Transverse colon (tissue), 4 donors: ENCODE measurements at places on chromosomes 12 and 14. TPM values are rescaled to one million over a fixed set of nuclear protein-coding genes. Genes with fewer than 3 reads are reported as not detected.

Gene MMP19
- 29.2 TPM for total RNA-seq

DNA sequence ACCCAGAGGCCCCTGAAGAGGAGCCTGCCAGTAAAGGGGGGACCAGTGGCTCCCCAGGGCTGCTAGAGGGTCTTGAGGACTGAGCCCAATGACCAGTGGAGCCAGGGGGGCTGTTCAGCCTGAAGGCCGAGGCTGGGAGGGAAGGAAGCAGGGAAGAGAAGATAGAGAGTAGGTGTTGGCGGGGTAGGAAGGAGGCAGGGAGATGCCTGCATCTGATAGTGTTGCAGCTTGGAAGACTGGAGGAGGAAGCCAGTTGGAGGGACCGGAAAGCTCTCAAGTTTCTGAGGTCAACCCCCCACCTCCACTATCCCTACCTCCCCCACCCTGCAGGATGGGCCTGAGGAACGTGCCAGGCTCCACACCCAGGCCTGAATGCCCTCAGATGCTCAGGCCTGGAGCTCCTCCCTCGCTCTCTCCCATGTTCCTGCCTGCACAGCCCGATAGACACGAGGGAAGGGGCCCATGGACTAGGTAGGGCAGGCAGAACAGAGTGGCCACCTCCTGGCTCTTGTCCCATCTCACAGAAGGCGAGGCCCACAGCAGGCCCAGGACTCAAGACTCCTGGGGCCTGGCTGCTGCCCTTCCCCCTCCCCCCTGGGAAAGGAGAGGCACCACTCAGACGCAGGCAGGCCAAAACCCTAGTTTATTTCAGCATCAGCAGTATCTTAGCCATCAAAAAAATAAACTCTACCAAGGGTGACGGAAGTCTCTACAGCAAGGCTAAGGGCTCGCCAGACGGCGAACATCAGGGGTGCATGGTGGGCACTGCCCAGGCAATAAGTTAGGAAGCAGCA, 3.4 kb downstream of the CKB start:
- no peak for DNase-seq

DNA sequence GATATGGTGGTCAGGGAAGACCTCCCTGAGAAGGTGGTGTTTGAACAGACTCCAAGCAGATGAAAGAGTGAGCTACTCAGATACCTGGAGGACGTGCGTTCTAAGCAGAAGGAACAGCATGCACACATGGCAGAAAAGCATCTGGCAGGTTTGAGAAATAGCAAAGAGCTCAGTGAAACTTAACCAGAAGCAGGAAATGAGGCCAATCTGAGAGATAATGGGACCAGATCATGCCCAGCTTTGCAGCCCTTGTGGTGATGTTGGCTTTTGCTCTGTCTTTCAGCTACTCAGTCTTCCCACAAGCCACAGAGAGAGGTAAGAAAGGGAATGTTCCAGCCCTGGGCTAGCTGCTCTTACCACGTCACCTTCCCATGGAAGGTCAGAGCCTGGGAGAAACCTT, 176.3 kb upstream of the GSC start:
- no peak for DNase-seq

DNA sequence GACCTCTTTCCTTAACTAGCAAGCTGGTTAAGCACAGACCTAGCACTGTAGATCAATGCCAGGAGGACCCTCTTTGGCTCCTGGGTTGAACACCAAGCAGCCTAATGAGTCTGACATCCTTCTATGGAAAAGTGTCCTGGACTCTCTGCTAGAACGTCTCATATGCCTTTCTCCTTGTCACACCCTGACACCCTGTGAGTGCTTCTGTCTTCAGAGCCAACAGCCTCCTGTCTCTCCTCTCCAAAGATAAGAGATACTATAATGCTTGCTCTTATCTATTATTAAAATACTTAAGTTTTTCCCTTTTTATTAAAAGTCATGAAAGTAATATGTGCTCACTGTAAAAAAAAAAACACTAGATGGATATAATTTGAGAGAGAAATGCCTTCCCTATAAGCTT, 222.7 kb downstream of the FOXN3 start:
- no peak for DNase-seq

- no peak for DNase-seq
Measured at GRCh38 chr14:57071639-57072038, 197.1 kb downstream of the EXOC5 start.

DNA sequence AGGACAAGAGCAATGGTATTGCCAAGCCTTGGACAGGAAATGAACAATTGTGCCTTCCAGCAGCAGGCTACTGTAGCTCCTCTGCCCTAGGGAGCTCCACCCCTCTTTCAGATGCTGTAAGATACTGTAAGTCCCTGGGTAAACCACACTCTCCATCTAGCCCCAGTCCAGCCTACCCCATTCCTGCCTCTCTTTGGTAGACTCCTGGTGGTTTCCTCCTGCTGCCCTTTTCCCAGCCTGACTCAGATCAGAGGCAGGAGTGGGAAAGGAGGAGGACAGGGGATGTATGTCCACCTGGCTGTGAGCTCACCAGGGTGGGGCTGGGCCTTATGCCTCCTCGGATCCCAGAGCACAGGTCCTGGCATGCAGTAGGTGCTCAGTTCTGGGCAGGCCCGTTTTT, 174.6 kb downstream of the ESRRB start:
- DNase-seq: no peak

Gene DTX1
- 3.0 TPM for total RNA-seq

GRCh38 chr12:123943816-123944215, 28.8 kb downstream of the CCDC92 start:
- DNase-seq: no peak

DNA sequence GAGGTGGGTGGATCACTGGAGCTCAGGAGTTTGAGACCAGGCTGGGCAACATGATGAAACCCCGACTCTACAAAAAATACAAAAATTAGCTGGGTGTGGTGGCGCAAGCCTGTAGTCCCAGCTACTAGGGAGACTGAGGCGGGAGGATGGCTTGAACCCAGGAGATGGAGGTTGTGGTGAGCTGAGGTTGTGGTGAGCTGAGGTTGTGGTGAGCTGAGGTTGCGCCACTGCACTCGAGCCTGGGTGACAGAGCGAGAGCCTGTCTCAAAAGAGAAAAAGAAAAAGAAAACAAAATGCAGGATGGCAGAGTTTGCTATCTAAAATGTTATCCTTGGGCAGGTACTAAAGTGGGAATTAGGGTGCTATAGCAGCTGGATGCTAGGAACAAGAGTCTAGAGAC, 10.8 kb upstream of the GPRC5A start:
- no peak for DNase-seq

GRCh38 chr12:19243551-19243950, 114.0 kb downstream of the PLEKHA5 start:
- no peak for DNase-seq

- DNase-seq: no peak
Measured at GRCh38 chr14:30882431-30882830, 8.1 kb downstream of the COCH start.

DNA sequence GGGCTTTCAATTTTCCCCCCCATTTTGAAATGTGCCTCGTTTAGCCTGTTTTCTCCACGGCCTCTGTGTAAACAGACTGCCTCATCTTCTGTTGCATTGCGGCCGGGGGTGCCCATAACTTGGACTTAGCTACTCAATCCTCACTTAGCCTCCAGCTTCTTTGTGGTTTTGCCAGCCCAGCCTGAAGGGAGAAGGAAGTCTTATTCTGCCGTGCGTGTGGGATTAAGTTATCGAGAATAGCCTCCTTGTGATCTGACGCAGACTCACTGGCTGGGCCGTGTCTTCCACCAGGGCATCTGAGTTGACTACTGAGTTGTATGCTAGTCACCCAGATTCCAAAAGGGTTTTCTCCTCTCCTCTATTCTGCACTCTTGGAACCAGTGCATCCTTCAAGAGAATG, 8.1 kb downstream of the PRKAB1 start:
- no peak for DNase-seq

Gene SPX
- total RNA-seq: not detected

- no peak for DNase-seq
Measured at GRCh38 chr12:46553911-46554310, 181.3 kb upstream of the SLC38A2 start.

GRCh38 chr14:31271648-31272047, 64.1 kb upstream of the HECTD1 start:
- no peak for DNase-seq

DNA sequence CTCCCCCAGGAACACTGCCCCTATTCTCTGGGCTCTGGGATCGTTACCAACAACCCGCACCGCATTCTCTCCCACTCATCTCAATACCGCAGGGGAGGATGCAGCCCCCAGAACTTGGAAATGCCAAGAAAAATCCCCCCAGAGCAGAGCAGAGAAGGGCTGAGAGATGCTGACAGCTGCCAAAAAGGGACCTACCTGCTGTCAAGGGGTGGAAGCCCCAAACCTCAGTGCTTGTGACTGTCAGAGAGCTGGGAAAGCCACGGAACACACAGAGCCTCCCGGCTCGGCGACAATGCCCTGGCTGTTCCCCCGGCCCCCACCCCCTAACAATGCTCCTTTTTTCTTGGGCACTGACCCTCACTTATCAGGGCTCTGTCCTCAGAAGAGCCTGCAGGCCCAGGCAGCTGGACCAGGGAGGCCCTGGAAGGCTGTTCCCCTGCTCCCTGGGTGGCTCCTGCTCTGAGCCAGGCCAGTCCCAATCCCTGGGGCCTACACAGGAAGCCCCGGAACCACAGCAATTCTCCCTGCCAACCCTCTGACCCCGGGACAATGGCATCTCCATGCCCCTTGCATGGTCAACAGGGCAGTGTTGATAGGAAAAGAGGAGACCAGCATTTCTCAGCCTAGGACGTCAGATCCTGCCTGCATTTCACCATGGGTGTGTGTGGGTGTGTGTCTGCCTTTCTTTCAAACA, 78.9 kb downstream of the ITPK1 start:
- DNase-seq: no peak

Gene NOVA1
- total RNA-seq: 3.1 TPM

Gene KSR2
- total RNA-seq: 0.32 TPM

Gene CLMN
- total RNA-seq: 82.5 TPM

Gene NKX2-8
- total RNA-seq: not detected

Gene TMEM253
- 39.5 TPM for total RNA-seq

Gene HPD
- total RNA-seq: not detected

DNA sequence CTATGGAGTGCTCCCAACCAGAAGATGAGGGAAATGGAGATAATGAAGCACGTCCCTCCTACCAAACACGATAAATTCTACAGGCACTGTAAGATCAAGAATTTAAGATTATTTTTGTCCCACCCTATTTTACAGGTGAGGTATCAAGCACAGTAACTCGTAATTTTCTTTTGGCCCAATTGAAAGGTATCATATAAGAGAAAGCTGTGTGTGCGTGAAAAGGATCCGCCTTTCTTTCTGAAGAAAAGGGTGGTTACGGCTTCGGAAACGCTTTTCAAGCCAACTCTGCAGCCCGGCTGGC, 733 bp upstream of the KLHDC2 start:
- no peak for DNase-seq

- DNase-seq: no peak
Measured at GRCh38 chr12:25843976-25844375, 114.5 kb upstream of the RASSF8 start.

DNA sequence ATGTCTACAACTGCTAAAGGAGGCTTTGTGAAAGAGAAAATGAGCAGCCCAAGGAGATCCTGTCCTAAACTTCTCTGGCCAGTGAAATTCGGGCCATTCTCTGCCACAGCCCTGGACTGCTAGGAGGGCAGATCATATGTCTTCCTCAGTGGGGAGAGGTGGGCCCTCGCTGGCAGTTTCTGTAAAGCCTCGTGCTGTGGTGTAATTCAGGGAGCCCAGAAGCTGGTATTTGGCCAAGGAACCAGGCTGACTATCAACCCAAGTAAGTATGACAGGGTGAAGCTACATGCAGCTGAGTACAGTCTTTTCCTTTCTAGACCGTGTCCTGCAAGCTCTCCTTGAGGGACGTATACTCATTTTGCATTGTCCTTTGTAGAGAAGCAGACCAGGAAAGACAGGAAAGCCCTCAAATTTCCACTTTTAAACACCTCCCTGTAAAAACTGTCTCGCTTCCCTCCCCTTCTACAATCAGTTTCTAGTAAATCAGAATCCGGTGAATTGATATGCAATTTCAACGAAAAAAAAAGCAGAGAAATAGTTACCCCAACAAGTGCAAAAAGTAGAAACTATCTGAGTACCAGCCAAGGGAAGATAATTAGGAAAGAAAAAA, 106.8 kb downstream of the DAD1 start:
- no peak for DNase-seq

DNA sequence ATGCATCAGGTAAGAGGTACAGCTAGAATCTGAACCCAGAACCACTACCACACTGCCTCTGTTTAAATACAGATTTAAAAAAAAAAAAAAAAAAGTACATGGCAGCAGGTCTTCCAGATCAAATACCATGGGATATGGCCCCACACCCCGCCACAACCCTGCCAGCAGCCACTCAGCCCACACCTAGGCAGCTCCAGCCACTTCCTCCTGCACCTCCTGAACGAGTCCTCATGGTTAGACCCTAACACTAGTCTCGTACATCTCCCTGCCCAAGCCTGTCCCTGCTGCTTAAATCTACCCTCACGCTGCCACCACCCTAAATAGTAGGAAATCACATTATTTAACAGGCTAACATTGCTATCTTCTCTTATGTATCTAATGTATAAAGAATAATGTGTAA, 12.6 kb downstream of the SETD3 start:
- peak; percentile 22 for DNase-seq

Gene SOAT2
- total RNA-seq: not detected

DNA sequence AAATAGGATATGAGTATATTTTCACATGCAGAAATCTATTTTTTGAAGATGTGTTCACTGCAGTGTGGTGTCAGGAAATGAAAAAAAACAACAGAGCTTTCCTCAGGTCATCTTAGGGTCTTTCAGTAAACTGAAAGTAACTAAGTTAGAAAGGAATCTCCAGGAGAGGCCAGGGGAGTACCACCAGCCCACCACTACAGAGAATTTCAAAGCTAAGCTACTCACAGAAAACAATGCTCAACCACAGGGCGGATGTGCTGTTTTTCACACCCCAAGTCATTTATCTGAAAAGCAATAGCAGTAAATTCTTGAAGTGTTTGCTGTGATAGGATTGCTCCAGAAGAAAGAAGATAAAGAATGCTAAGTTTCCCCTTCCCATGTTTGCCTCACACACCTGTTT, 79.0 kb downstream of the IFNG start:
- no peak for DNase-seq

GRCh38 chr14:93059917-93060545, 55.7 kb downstream of the ITPK1 start:
- DNase-seq: no peak

- no peak for DNase-seq
Measured at GRCh38 chr12:49808686-49809380, 19.4 kb downstream of the NCKAP5L start.

DNA sequence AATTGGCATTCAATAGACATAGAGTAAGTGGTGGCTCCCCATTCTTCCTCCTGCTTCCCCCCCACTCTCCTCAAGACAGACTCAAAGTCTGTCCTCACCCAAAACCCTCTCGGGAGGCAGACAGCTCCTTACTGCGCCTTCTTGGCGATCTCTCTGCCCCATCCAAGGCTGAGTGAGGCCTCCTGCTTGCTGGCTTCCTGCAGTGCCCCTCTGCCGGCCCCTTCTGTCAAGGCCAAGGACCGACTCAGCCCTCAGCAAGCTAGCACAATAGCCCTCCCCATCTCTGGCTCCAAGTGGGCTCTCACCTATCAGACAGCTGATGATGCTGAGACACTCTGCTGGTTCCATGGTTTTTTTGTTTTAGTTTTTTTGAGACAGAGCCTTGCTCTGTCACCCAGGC, 62.5 kb upstream of the DLK1 start:
- no peak for DNase-seq

Gene CCDC38
- not detected for total RNA-seq

- peak; percentile 46 for DNase-seq
Measured at GRCh38 chr12:14777271-14777670, 26.0 kb downstream of the WBP11 start.
